NCI-H524 (cell line): ENCODE measurements at places on chromosomes 5 and 9.

- no peak for DNase-seq
Observed at GRCh38 chr5:112083623-112084022, 326.6 kb upstream of the NREP start.

- DNase-seq = no peak
Observed at GRCh38 chr5:39177631-39177964, 41.8 kb downstream of the FYB1 start.

GRCh38 chr5:33894566-33894965 lies 2.8 kb upstream of the ADAMTS12 start:
- no peak for DNase-seq

- DNase-seq = no peak
Observed at GRCh38 chr5:135376961-135377624, 21.9 kb downstream of the MACROH2A1 start.

DNA sequence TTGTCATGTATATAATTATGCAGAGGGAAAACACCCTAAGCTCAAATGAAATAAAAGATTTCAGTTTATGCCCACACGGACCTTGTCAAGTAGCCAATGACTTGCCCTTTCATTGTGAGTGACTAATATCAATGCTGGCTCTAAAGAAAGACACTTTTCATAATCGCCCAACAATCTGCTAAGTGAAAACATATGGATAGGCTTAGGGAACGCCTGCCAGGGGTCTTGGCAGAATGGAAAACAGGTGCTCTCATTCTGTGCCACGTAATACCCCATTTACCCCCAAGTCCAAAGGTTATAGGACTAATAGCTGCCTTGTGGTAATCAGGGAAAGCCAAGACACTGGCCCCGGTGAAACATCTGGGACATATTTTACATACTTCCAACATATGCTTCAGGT lies 157.7 kb downstream of the SLF1 start:
- peak; percentile 94 for DNase-seq

GRCh38 chr5:119484884-119485283 lies 32.6 kb downstream of the HSD17B4 start:
- no peak for DNase-seq

- no peak for DNase-seq
Observed at GRCh38 chr5:158145827-158146226, 286.9 kb upstream of the CLINT1 start.

DNA sequence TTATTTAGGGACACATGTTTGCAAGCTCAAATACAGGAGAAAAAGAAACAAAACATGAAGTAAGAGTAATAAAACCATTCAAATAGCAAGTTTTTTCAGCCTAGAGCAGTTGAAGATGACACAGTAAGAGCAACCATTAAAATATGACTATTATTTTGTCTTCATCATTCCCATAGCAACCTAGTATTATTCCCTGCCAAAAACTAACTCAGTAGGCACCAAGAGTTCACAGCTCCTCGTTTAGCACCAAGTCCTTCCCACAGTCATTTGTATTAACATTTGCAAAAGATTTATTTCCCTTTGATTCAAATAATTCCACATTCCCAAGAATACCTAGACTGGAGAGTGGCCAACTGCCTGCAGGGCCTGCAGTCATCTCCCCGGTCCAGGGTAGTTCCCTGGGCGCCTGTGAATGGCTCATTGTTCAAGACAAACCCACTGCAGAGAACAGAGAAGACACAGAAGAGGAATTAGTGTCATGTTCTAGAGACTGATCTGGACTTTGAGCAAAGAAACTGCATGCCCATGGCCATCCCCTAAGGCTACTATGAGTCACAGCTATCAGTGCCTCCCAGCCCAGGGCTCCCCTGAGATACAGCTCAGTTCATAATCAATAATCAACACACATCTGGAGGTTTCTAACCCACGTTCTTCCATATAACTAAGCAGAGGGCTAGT lies 139.1 kb upstream of the MAP3K1 start:
- no peak for DNase-seq

- no peak for DNase-seq
Observed at GRCh38 chr5:133781436-133782225, 169.3 kb upstream of the FSTL4 start.

GRCh38 chr5:165360784-165361542 lies 1855.5 kb downstream of the MAT2B start:
- DNase-seq = peak; percentile 84

GRCh38 chr5:152813526-152813925 lies 408.4 kb upstream of the NMUR2 start:
- no peak for DNase-seq

DNA sequence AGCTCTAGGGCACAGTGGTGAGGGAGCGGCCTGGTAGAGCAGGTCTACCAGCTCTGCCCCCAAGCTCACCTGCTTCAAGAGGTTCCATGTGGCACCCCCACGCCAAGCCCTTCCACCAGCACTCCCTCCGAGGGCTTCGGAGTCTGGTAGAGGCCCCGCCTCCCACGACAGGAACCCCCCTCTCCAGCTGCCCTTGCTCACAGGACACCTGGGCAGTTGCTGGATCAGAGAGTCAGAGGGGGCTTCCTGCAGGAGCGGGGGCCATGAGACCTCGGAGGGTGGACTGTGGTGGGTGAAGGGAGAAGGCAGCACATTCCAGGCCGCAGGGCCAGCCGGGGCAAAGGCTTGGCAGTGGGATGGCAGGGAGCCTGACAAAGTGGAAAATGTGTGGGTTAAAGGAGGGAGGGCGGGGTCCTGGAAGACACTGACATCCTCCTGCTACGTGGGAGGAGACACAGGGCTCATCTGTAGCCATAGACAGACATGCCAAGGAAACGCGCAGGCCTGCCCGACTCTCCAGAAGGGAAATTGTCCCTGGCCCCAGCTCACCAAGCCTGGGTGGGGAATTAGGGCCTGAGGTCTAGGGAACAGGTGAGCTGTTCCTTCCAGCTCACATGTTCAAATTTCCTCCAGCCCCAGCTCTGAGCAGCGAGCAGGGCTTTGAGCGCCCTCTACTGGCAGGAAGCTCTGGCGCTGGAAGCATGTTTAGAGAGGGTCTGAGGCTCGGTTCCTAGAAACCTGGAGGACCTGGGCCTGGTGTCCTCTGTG lies 74.2 kb downstream of the NTNG2 start:
- peak; percentile 89 for DNase-seq

- no peak for DNase-seq
Observed at GRCh38 chr5:171541341-171541776, 121.9 kb downstream of the FGF18 start.

GRCh38 chr9:109176386-109176785 lies 9.3 kb upstream of the FRRS1L start:
- no peak for DNase-seq

GRCh38 chr9:131656356-131657036 lies 83.4 kb downstream of the RAPGEF1 start:
- DNase-seq = no peak

- no peak for DNase-seq
Observed at GRCh38 chr5:175706499-175706898, 48.6 kb downstream of the HRH2 start.

- no peak for DNase-seq
Observed at GRCh38 chr5:133225671-133226152, 173.9 kb downstream of the HSPA4 start.

DNA sequence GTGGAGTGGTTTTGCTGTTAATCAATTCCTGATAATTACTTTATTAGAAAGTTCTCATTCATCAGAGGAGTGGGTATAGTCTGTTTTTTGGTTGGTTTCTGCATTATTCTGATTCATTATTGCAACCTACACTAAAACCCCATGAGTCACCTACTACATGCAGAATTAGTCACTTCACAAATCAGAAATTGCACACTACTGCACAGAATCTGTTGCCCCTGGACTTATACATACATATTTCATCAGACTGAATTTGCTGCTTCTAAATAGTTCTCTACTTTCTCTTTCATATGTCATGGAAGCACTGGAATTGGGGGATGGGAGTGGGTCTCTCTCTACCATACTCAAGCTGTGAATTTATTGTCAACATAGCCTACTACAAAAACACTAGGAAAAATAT lies 585.1 kb downstream of the DNAH5 start:
- no peak for DNase-seq

- no peak for DNase-seq
Observed at GRCh38 chr5:80885396-80886000, 74.7 kb upstream of the RASGRF2 start.

- no peak for DNase-seq
Observed at GRCh38 chr5:94397508-94397907, 220.9 kb downstream of the KIAA0825 start.

GRCh38 chr5:90915393-90915792 lies 356.8 kb downstream of the ADGRV1 start:
- no peak for DNase-seq

DNA sequence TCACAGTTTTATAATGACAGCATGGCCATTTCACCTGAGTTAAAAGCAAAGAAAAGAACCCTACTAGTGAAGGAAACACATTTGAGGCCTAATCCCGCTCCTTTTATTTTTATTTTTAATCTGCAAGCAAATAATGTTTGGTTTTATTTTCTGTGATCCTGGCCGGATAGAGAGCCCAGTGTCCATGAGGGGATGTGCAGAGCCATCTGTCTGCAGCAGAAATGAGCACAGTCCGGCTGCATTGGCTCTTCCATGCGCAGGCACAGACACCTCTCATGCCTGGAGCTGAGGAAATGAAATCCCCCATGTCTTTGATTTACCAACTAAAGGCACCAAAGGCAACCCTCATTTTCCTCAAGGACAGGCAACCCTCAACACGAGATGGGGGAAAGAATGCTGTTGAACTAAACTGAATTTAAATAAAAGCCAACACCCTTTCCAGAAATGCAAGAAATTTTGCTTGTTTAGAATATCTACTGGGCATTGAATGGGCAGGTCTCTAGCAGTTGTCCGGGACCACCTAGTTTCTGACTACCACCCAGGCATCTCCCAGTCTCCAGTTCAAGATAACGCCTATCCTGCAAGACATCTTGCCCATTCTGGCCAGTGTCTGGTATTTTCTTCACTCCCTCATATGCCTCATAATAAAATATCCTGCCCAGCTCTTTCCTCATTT lies 47.9 kb upstream of the SEMA6A start:
- no peak for DNase-seq

DNA sequence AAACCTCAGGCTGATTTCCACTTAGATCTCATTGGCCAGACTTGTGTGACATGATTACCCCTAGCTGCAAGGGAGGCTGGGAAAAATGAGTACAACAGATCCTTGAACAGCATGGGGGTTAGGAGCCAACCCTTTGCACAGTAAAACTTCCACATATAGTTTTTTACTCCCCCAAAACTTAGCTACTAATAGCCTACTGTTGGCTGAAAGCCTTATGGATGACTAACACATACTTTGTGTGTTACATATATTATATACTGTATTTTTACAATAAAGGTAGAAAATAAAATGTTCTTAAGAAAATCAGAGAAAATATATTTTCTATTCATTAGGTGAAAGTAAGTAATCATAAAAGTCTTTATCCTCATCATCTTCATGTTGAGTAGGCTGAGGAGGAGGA lies 217.4 kb downstream of the NMUR2 start:
- no peak for DNase-seq

GRCh38 chr9:134130503-134131375 lies 5.1 kb upstream of the WDR5 start:
- DNase-seq = peak; percentile 72
